HFF-Myc (cell line): ENCODE measurements at places on chromosomes 1 and 21.

- no peak for DNase-seq
Observed at GRCh38 chr1:12437629-12438028, 180.4 kb downstream of the DHRS3 start.

DNA sequence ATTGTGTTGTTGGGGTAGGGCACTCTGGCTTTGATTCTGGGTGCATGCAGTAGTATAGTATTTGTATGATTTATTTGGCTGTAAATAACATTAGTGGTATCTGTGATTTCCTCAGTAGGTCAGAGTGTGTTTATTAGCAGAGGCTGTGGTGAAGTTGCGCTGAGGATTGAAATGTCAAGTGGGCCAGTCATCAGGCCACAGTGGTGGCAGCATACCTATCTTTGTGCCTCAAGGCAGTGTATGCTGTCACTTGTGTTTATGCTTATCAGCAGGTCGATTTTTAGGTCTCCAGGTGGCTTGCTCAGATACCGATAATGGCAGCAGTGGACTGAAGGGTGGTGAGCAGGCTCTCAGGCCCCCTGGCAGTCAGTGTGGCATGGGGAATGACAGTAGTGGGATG lies 11.3 kb downstream of the LY9 start:
- DNase-seq: no peak

GRCh38 chr1:223253916-223254315 lies 110.1 kb downstream of the SUSD4 start:
- DNase-seq: no peak

DNA sequence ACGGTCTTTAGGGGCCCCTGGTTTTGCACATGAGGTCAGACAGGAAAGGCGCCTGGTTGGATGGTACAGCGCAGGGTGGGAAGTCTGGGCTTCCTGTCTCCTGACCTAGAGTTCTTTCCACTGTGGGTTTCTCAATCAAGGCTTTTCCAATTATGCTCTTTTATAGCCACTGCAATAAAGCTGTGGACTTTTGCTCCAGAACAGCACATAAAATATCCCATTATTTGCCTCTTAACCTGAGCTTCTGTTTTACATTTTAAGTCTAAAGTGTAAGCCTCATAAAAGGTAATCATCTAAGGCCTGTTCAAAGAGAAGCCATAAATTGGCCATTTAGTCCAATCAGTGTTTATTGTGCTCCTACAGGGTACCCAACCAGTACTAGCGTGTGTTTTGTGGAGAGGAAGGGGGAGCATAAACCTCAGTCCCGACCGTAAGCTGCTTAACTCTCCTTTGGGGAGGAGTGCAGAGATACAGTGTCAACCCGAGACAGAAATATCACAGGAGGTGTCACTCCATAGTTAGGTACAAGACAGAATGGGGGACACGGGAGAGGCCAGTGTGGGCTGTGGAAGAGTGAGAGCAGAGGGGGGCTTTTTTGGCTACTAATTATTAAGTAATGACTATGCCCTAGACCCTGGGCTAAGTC lies 270.0 kb downstream of the TRABD2B start:
- no peak for DNase-seq

GRCh38 chr1:145874646-145875045 lies 11.0 kb downstream of the ANKRD35 start:
- no peak for DNase-seq

- DNase-seq: no peak
Observed at GRCh38 chr21:36236052-36236730, 79.6 kb downstream of the DOP1B start.

GRCh38 chr1:248756151-248756550 lies 592 bp upstream of the LYPD8 start:
- DNase-seq: no peak

DNA sequence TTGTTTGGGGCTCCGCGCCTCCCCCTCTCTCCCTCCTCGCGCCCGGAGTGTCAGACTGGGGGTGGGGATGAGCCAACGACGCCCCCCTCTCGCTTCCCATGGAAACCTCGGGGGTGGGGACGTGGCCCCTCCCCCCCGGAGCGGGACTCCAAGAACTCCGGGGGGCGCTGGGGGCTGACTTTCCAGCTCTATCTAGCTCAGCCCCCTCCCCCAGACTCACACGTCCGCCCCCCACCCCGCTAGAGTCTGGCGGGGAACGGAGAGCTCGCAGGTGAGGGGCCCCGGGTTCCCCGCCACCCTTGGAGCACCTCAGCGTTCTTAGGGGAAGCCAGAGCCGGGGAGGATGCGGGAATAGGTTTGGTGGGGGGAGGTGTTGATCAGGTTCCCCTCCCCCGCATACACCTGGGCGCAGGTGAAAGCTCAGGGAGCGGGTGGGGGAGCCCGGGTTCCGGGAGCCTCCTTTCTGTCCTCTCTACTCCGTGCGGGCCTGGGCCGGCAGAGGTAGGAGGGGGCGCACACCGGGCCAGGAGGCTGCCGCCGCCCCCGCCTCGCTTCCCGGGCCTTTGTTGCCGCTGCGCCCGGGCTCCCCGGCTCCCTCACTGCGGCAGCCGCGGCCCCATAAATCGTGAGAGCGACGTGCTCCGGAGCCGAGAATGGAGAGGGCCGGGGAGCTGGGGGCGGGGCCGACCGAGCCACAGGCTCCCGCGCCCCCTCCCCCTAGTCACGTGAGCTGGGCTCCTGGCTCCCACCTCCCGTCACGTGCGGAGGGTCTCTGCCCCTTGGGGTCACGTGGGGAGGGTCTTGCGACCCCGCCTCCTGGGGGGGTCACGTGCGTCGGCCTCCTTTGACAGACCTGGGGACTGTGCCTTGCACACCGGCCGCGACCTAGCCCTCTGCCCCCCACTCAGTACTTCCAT lies 1.9 kb downstream of the EFNA3 start:
- DNase-seq: no peak

DNA sequence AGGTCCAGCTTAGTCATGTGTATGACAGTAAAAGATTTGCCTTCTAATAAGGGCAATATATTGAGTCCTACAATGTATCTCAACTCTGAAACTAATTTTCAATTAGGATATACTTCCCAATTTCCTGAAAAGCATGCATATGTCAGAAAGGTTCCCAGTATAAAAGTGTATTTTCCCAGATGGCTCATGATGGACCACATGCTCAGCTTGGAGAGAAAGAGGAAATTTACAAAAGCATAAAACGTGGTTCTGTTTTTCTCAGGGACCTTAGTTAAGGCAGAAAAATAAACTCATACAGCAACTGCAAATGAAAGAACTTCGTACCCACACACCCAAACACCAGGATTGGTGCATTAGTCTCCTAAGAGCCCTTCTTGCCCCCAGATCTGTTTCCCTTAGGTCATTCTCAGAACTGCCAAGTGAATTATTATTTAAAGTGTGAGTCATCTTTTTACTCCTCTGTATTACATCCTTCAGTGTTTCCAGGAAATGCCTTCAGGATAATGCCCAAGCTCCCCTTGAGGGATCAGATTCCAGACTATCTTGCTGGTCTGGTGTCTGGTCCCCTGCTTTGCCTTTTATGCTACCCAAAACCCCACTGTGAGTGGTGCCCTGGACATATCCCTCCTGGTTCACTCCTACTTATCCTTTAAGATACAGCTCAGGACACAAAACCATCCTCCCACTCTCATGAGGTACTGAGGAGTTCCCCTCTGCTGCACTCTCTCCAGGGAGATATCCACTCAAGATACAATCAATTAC lies 57.4 kb downstream of the SSX2IP start:
- DNase-seq: no peak

GRCh38 chr1:213776969-213777368 lies 210.8 kb upstream of the PROX1 start:
- DNase-seq: no peak

DNA sequence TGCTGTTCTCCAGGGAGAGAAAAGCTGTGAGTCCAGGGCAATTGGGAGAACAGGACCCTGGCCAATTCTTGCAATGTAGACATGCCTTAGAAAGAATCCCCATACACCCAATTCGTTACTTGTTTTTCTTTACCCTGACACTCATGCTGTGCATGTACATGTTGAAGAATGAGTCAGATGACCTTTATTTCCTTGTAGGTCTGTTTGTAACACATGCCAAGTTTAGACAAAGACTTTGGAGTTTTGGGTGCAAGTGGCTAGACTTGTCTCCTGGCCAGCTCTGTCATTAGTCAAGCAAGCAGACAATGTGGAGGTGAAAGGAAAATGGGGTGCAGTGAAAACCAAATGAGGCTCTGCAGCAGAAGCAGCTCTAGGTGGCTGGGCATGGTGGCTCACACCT lies 38.1 kb downstream of the GNPAT start:
- no peak for DNase-seq

DNA sequence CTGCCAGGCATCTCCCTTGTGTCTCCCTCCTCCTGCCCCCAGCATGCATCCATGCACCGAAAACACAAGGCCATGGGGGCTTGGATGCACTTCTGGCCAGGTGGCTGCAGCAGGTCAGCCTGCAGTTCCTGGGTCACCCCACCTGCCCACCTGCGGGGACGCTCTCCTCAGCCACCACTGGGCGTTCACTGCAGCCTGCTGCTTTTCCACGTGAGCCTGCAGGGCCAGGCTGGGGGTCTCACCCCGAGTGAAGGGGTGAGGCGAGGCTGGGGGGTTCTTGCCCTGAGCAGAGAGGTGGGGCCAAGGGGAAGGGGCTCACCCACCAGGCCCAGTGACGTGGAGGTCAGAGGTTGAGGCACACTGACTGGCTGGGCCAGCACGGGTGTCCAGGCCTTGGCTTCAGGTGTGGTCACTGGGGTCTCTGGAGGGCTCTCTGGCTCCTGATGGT lies 64.6 kb downstream of the WNT9A start:
- no peak for DNase-seq

- DNase-seq: no peak
Observed at GRCh38 chr1:207883104-207883651, 27.7 kb downstream of the CD34 start.
